Daoy (cell line): ENCODE measurements at places on chromosomes 2 and 18. TPM values are rescaled to one million over a fixed set of nuclear protein-coding genes. Genes with fewer than 3 reads are reported as not detected.

DNA sequence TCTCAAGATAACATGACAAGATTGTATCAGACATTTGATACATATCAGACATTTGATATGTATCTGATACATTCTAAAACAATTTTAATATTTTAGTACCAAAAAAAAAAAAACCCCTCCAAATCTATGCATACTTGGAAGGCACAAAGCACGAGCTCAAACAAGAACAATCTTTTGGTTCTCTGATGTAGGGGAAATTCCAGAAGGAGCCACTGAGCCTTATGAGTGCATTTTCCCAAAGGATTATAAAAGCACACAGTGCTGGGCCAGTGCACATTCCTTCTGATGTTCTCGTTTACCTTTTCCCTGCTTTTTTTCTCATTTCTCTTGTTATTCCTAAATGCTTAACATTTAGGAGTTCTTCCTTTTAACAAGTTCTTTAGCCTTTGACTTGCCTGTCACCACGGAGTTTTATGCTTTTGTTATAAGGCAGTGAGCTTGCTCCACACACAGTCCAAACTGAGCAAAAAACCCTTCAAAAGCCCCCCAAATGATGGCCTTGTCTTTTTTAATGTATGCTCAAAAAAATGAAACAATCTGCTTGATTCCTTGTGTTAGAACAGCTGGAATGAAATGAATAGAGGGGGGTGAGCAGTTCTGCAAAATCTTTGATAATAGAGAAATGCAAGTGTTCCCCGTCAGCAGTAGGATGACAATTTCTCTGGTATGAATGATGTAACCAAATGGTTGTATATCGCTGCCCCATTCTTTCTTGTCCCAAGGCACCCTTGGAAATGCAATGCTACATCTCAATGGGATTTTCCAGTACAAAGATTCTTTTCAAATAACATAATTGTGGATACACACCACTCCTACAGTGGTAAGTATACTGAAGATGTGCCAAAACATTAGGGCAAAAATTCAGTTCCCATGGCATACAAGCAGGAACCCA, 597.2 kb upstream of the ZEB2 start:
- DNase-seq, result no peak

DNA sequence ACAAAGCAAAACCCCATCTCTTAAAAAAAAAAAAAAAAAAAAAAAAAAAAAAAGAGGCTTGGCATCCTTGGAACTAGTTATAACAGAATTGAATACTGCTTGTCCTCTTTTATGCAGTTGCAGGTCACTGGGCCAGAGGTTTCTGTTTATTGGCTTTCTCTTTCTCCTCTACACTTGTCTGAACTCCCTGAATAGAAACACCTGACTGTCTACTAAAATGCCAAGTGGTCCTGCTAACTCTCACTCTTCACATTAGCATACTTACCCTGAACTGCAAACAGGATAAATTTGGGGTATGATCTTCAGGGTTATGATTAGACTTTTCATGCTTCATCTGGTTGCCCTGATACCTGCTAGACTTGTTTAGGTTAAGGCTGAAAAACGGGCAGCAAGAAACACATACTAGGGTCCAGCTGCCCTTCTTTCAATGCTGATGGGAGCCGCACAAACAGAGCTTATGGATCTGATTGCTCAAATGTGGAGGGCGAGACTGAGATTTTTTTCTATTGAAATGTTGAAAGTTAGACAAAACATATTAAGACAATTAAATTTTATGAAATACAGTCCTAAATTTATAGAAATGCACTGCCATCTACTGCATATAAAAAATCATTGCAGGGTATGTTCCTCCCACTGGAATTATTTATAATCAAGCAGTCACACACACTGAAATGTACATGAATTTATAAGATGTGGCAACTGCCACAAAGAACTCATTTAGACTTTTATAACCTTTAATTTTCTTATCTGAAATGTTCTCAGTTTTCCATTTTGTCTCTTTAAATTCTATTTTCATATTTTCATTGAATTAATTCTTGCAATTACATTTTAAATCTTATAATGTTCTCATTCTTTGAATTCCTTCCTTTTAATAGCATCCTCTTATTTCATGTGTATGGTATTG, 40.8 kb downstream of the GTF3C3 start:
- DNase-seq, result no peak

GRCh38 chr18:49444581-49444980, 15.9 kb downstream of the DYM start:
- DNase-seq, result no peak

DNA sequence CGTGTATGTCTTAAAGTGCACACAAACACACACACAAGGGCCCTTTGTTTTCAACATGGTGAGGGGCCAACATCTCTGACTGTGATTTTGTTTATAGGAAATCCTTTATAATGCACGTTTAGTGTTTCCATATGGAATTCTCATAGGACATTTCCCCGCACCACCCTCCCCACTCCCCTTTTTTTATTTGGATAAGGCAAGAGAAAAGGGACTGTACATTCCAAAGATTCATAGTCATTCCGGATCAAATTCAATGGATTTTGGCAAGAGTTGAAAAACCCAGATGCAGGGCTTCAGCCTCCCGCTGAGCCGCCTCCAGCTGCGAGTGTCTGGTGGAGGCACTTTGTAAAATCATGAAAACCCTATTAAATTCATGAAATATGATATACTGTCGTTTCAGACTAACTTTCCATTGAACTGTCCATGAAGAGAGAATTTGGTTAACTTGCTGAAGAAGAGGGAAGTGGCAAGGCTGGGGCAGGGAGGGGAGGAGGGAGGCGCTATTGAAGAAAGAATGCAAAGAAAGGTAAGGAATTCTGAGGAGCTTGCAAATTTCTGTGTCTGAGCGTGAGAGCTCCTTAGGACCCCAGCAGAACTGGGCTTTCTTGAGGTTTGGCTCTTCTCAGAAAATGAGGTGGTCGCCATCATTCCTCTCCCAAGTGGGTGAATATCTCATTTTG, 25.8 kb upstream of the SLC14A2 start:
- peak; percentile 83 for DNase-seq

GRCh38 chr2:239819974-239820555, 205.1 kb downstream of the NDUFA10 start:
- no peak for DNase-seq

GRCh38 chr18:35458677-35459441, 38.9 kb downstream of the INO80C start:
- DNase-seq, result peak; percentile 90

DNA sequence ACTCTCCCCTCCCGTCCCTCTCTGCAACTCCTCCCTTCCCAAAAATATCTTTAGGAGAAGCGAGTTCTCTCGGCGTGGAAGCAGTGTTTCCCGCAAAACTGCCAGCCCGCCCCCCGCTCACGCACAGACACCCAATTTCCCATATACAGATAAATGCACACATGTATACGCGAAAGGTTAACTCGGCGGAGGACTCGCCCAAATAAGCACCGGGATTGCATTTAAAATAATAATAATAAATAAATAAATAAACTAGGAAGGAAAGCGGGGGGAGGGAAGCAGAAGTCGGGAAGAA, 70.0 kb upstream of the PSMD14 start:
- no peak for DNase-seq

GRCh38 chr2:227834423-227834822, 20.8 kb downstream of the CCL20 start:
- DNase-seq, result peak; percentile 61

- DNase-seq, result peak; percentile 45
Measured at GRCh38 chr2:170524828-170525565, 190.1 kb upstream of the SP5 start.

DNA sequence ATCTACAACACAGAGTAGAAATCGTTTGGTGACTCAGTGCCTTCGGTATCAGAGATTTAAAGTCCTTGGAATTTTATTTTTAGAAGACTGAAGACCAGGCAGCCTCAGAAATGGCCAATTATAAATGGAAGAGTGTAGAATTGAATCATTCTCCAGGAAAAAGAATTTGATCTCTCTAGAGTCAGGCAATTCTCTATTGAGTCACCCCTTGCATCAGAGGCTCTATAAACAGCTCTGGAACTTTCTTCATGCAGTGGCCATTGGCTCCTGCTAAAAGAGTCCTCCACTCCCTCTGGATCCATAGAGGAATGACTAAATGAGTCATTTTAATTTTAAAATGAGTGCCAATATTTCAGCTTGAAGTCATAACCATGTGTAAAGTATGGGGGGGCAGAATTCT, 816.2 kb downstream of the TDRD15 start:
- no peak for DNase-seq

DNA sequence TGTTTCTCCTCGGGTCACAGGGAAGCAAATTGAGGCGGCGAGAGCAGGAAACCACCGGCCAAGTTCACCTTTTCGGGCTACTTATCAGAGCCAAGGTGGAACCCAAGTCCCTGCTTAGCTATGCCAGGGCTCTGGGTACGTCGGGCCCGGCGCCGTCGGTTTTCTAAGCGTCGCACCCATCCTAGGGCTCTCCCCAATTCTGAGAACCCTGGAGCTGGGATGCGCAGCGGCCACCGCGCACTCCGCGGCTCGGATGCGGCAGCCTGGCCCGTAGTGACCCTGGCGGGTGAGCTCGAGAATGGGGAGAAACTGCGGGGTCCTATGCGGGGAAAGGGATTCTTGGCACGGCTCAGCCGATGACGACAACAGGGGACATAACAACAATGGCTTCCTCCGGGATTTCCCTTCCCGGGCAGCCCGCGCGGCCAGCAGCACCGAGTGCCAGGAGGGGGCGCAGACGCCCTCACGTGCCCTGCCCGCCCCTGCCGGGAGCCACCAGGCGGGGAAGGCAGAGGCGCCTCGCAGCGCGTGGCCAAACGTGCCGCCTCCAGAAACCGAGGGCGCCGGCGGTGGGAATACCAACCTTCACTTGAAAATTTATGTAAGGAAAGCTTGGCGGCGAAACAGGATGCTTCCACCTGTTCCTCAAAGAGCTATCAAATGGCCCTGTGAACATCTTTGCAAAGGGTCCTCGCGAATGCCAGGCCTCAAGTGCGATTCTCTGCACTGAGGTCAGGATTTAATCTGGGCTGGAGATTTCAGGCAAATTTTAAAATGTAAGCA, 2.1 kb upstream of the SLC30A3 start:
- peak; percentile 81 for DNase-seq

The CHRND gene
- not detected in 2 replicates for total RNA-seq

The TXNDC2 gene
- total RNA-seq, result 0.06 TPM in 1 of 2 replicates, not detected in the other

The TSPYL6 gene
- total RNA-seq, result not detected in 2 replicates

The CFC1 gene
- total RNA-seq, result not detected in 2 replicates

The CTLA4 gene
- not detected in 2 replicates for total RNA-seq

The ANKRD30B gene
- 0.23 TPM in 1 of 2 replicates, not detected in the other for total RNA-seq

The POLR1A gene
- 29.0 and 31.0 TPM in 2 replicates for total RNA-seq

The SIX2 gene
- total RNA-seq, result 11.4 and 12.2 TPM in 2 replicates

The SCN1A gene
- total RNA-seq, result not detected in 2 replicates

The STK36 gene
- total RNA-seq, result 13.9 and 28.7 TPM in 2 replicates

The VIT gene
- total RNA-seq, result not detected in 2 replicates

The FAP gene
- 6.9 and 10.1 TPM in 2 replicates for total RNA-seq

The DES gene
- total RNA-seq, result 0.17 and 0.77 TPM in 2 replicates

The TRMT61B gene
- total RNA-seq, result 10.6 and 13.6 TPM in 2 replicates

The CD8A gene
- total RNA-seq, result not detected in 2 replicates
